Activated CD4-positive, alpha-beta T cell treated with anti-CD3 and anti-CD28 coated beads, Interleukin-2, amount 10 ng/mL, durations not matched to agents 7 days and 5 days (primary cell): ENCODE measurements at places on chromosomes 5 and 9. TPM values are rescaled to one million over a fixed set of nuclear protein-coding genes. Genes with fewer than 3 reads are reported as not detected.

The STPG3 gene
- not detected for total RNA-seq

The HTR4 gene
- total RNA-seq: not detected

The SLC6A18 gene
- total RNA-seq: not detected

The RGP1 gene
- 24.7 TPM for total RNA-seq

The OR1L6 gene
- total RNA-seq: not detected

The CCDC69 gene
- 79.4 TPM for total RNA-seq
